Pons (tissue), 1 donor: ENCODE measurements at places on chromosomes 12 and 14.

GRCh38 chr12:29146196-29146595, 2.9 kb upstream of the FAR2 start:
- DNase-seq, result no peak

DNA sequence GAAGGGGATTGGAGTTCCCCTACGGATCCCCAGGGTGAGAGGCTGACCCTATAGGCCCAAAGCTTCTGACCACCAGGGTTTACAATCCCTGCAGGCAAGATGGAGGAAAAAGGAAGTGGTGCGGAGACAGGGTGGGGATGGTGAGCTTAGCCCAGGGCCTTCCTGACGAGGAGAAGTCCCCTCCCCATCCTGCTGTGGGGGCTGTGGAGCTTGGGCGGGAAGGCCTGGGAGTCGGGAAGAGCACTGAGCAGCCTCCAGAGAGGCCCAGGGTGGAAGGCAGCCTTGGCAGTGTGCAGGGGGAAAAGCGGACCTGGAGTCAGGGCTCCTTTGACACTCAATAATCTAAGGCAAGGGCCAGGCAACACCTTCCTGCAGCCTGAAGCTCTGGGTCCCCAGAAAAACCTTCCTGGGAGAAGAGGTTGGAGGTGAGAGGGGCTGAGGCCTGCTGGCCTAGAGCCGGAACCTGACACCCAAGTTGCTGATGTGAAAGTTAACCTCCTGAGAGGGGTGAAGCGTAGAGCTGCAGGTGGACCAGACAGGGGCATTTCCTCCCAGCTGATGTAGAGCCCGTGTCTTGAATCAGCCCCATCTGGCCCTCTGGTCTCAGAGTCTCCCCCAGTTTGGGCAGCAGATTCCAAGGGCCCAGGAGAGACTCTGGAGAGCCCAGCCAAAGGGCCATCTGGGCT, 6.0 kb downstream of the HDAC7 start:
- DNase-seq, result no peak

DNA sequence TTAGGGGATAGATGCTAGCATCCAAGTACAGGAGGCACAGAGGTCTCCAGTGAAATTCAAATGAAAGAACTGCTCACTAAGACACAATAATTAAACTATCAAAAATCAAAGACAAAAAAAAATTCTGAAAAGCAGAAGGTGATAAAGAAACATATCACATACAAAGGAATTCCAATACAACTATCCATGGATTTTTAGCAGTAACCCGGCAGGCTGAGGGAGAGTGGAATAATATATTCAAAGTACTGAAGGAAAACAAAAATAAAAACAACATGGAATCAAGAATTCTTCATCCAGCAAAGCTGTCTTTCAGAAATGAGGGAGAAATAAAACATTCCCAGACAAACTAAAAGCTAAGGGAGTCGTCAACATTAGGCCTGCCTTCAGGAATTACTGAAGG, 31.9 kb downstream of the A2M start:
- DNase-seq, result no peak

DNA sequence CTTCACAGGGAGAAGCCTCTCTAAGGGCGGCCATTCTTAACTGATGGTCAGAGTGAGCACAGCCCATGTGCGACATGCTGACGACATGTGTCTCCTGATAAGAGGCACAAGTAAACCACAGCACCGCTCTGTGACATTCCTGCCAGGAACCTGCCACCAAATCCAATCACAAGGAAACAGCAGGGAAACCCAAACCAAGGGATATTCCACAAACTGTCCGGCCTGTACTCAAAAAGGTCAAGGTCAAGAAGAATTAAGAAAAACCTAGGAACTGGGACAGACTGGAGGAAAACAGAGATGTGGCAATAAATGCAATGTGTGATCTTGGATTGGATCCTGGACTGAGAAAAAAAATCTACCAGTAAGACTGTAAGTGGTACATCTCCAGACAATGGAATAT, 91.9 kb downstream of the SYNE3 start:
- no peak for DNase-seq

DNA sequence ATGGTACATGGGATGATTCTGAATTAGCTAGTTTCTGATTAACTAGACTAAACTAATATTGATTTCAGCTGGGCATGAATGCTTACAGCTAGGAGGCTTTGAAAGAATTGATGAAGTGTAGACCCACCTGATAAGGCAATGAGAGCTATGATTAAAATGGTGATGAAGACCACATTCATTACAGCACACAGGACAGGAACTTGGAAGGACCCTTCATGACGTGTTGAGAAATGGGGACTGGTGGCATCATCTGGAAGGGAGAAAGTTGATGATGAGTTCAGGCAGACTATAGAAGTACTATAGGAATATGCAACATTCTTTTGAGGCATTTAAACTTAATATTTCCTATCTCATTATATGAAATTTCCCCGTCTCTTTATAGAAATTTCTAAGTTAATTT, 4.5 kb downstream of the CD69 start:
- DNase-seq, result no peak

DNA sequence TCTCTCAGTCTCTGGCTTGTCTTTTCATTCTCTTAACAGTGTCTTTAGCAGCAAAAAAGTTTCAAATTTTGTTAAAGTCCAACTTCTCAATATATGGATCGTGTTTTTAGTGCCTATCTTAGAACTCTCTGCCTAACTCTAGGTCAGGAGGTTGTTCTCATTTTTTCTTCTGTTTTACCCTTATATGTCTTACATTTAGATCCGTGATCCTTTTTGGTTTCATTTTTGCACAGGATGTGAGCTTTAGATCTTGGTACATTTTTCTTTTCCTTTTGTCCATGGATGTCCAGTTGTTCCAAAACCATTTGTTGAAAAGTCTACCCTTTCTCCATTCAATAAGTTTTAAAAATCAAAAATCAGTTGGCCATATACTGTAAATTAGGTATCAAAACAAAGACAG, 6.8 kb downstream of the VRK1 start:
- no peak for DNase-seq

GRCh38 chr14:24806061-24806678, 172.2 kb upstream of the GZMB start:
- DNase-seq, result peak; percentile 54

DNA sequence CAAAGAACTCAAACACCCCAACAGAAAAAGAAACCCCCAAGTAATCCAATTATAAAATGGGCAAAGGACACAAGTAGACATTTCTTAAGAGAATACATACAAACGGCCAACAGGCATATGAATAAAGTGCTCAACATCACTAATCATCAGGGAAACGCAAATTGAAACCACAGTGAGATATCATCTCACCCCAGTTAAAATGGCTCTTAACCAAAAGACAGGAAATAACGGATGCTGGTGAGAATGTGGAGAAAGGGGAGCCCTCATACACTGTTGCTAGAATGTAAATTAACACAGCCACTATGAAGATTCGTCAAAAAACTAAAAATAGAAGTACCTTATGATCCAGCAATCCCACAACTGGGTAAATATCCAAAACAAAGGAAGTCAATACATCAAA, 52.4 kb downstream of the CLMN start:
- no peak for DNase-seq

GRCh38 chr14:33390335-33390734, 451.7 kb downstream of the NPAS3 start:
- no peak for DNase-seq

DNA sequence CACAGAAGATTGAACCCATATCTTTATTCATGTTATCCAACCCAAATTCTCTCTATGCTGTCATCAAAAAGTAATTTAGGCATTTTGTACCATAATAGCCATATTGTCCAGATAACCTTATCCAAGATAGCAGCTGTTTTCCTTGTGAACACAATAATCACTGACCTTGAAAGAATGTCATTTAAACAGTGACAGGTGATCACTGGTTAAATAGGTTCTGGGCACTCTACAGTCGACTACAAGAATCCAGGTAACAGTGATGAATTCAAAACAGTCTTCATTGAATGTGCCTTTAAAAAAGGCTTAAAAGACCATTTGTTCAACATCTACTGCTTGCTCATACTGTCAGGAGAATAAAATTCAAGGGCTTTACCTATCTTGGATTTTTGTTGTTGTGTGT, 4.6 kb upstream of the SPX start:
- DNase-seq, result no peak

- DNase-seq, result no peak
Measured at GRCh38 chr12:52817699-52818238, 3.9 kb upstream of the KRT4 start.

- DNase-seq, result no peak
Measured at GRCh38 chr12:1875608-1876007, 42.8 kb downstream of the CACNA2D4 start.
